Bladder microvascular endothelial cell (primary cell): ENCODE measurements at places on chromosomes 5 and 9. TPM values are rescaled to one million over a fixed set of nuclear protein-coding genes. Genes with fewer than 3 reads are reported as not detected.

The SLC34A3 gene
- total RNA-seq = not detected in 2 replicates

The PANK3 gene
- 26.2 and 68.0 TPM in 2 replicates for total RNA-seq

The SECISBP2 gene
- 18.1 and 43.1 TPM in 2 replicates for total RNA-seq

The PCDHGB1 gene
- 0.65 and 2.8 TPM in 2 replicates for total RNA-seq

The LCNL1 gene
- total RNA-seq = 0.06 TPM in 1 of 2 replicates, not detected in the other

The GRIA1 gene
- total RNA-seq = under 0.01 TPM in 1 of 2 replicates, not detected in the other

The ADGRV1 gene
- total RNA-seq = under 0.01 and 0.06 TPM in 2 replicates

The OSMR gene
- 9.7 and 21.2 TPM in 2 replicates for total RNA-seq

The SHISAL2B gene
- total RNA-seq = not detected in 2 replicates

The IL9 gene
- not detected in 2 replicates for total RNA-seq

The YTHDC2 gene
- total RNA-seq = 16.7 and 96.4 TPM in 2 replicates

The HMMR gene
- 18.9 and 35.9 TPM in 2 replicates for total RNA-seq

The NIPSNAP3A gene
- total RNA-seq = 31.8 and 38.4 TPM in 2 replicates

The PCDHB4 gene
- under 0.01 and 0.25 TPM in 2 replicates for total RNA-seq

The RAD17 gene
- total RNA-seq = 9.7 and 16.3 TPM in 2 replicates

The KDM3B gene
- 33.5 and 63.2 TPM in 2 replicates for total RNA-seq

The FAM81B gene
- total RNA-seq = not detected in 2 replicates
